Epithelial cell of esophagus (primary cell): ENCODE measurements at places on chromosomes 5 and 9.

DNA sequence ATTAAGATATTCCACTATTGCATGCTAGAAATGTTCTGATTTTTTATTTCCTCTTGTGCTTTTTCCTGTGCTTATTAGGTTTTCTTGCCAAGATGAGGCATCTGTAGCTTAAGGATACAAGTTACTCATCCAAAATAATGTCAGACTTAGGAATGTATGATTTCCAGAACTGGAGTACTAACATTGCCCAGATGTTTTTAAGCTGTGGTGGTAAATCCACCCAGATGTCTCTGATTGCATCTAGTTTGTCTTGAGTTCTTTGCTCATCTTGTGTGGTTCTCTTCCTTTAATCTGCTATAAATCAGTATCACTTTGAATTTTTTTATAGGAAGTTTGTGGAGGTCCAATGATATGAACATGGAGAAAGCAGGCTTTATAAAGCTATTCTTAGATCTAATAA lies 337.5 kb upstream of the ZNF608 start:
- peak; percentile 68 for DNase-seq

GRCh38 chr5:26889815-26890214 lies 148.6 kb downstream of the CDH9 start:
- DNase-seq, result no peak

DNA sequence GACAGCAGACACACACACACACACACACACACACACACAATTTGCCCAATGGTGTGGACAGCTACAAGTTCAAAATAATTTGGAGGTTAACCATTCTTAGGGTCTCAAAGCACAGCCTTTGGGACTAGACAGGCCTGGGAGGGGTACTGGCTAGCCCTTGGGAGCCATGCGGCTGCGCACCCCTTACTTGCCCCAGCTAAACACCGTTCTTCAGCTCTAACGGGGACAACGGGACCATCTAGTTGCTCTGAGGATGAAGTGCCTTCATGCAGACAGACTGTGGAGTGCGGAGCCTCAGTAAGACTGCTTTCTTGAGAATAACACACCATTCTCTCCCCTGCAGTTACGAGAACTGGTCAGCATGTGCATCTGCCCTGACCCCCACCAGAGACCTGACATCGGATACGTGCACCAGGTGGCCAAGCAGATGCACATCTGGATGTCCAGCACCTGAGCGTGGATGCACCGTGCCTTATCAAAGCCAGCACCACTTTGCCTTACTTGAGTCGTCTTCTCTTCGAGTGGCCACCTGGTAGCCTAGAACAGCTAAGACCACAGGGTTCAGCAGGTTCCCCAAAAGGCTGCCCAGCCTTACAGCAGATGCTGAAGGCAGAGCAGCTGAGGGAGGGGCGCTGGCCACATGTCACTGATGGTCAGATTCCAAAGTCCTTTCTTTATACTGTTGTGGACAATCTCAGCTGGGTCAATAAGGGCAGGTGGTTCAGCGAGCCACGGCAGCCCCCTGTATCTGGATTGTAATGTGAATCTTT lies 64.6 kb downstream of the PSMB7 start:
- DNase-seq, result no peak

- DNase-seq, result peak; percentile 45
These were observed 1.0 kb upstream of the FAM13B start for GRCh38 chr5:138033907-138034306.

DNA sequence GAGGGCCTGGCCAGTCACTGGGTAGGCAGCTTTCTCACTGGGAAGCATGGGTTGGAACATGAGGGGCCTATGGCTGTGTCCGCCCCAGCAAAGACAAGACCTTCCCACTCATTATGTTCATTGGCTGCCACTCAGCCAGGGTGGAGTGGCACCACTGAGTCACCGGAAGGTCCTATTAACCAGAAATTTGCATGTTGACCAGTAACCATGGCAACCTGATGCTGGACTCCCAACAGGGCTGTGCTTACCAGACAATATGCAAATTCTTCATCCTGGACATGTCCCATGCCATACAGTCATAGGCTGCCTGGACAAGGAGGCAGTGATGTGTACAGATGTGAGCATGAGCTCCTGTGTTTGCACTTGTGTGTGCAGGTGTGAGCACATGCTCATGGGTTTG lies 66.7 kb downstream of the PSD2 start:
- DNase-seq, result no peak

GRCh38 chr5:145345511-145346287 lies 489.4 kb downstream of the PRELID2 start:
- DNase-seq, result peak; percentile 9

GRCh38 chr5:893711-894110 lies 1.0 kb downstream of the TRIP13 start:
- DNase-seq, result no peak

GRCh38 chr9:112006361-112007020 lies 109.9 kb downstream of the UGCG start:
- no peak for DNase-seq

GRCh38 chr9:137971477-137972138 lies 94.0 kb downstream of the CACNA1B start:
- no peak for DNase-seq

DNA sequence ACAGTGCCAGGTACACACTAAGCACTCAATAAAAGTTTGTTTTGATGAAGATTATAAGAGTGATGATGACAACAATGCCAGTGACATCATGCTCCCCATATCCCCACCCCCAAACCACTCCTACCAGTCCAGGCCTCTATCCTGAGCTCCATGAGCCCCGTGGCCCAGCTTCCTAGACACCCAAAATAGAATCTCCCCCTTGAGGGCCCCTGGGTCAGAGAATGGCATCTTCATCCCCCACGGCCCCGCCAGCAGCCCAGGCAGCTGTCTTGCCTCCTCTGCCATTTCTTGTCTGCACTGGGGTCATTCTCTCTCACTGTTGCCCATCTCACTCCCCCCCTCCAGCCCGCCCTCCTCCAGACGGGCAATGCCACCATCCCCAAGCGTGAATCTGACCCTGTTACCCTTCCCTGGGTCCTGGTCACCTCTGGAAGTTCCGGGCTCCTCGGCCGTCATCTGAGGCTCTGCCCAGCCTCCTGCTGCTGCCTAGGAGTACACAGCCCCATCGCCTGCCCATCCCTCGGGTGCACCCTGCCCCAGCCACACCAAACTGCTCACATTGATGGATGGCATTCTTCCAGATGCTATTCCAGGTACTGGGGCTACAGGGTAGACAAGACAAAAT lies 76.8 kb upstream of the LMX1B start:
- DNase-seq, result no peak

GRCh38 chr9:104417296-104417695 lies 86.8 kb upstream of the OR13F1 start:
- no peak for DNase-seq

DNA sequence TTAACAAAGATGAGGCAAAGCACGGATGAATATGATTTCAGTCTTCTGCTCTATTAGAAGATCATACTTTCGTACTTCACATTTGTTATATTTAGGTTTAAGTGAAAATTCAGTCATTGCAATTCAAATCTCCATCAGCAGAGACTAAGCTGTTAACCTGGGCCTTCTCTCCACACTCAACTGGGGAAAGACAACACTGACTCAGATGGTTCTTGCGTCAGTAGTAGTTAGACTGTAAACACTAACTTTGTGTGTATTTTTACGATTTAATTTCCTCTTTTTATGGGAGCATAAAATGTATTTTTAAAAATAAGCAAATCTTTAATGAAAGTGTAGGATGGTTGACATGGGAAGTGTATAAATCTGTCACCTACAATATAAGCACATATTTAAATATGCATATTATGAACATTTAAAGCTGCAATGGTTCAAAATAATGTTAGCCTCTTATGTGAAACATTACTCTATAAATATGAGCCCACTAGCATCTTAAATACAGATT lies 42.7 kb upstream of the ZNF608 start:
- DNase-seq, result peak; percentile 47

DNA sequence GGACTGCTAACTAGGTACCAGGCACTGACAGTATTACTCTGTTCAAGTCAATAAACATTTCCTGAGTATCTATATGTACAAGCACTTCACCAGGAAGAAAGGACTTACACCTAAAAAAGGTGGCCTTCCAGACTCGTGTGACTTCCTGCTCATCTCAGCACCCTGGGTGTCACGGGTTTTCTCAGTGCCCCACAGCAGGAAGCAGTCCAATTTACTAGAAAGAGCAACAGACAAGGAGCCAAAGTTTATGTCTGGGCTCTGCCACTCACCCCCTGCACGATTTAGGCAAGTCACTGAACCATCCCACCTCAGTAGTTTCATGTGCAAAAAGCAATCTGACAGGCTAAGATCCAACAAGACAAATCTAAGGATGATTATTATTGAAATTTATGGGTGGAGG lies 92.4 kb downstream of the TMEM215 start:
- no peak for DNase-seq

GRCh38 chr5:57034201-57034916 lies 82.4 kb upstream of the MIER3 start:
- peak; percentile 9 for DNase-seq

- no peak for DNase-seq
These were observed 339.2 kb downstream of the PIK3R1 start for GRCh38 chr5:68554571-68555279.

DNA sequence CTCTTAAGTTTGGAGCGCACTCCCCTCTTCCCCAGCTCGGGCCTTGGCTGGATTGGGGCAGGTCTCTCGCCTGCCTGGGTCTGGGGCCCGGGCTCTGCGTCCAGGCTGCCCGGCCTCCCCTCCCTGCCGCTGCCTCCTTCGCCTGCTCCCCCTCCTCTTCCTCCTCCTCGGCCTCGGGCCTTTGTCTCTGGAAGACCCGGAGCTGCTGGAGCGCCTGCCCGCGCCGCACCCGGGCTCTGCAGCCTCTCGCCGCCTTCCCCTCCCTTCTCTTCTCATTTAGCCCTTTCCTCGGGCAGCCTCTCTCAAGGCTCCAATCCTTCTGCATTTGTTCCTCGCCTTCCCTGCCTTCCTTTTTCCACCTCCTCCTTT lies 218.5 kb downstream of the C9orf50 start:
- DNase-seq, result no peak

DNA sequence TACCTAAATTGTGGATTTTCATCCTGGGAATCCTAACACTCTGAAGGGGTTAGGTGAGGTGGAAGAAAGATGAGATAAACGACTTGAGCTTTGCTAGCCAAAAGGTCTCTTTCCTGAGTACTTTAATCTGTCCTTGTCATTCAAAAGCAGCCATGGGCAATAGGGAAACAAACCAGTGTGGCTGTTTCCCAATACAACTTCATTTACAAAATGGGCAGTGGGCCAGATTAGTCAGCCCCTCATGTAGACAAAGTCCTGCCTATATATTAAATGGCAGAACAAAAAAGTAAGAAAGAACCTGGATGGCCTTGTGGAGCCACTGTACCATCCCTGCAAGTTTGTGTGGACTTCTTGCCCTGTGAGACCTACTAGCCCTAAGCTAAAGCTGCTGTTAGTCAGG lies 51.0 kb upstream of the NFIL3 start:
- DNase-seq, result peak; percentile 61

- DNase-seq, result no peak
These were observed 197.7 kb downstream of the MCTP1 start for GRCh38 chr5:95086927-95087815.

DNA sequence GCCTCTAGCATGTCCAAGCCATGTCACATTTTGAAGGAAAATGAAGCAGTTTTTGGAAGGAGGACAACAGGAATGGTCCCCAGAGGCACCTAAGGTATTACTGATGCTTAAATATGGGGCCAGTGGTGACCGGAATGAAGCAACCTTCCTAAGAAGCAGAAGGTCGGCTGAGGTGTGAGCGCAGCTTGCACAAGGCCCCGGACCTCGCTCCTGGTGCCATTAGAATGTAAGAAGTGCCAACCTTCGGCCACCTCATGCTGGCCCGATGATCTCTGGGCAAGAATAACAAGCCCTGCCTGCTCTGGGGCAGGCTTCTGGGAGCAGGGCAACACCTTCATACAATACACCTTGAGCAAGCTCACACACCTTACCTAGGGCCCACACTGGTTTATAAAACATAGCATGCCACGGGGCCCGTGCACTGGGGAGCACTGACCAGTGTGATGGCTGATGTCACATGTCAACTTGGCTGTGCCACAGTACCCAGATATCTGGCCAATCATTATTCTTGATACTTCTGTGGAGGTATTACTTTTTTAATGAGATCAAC lies 21.9 kb downstream of the SEMA4D start:
- no peak for DNase-seq

DNA sequence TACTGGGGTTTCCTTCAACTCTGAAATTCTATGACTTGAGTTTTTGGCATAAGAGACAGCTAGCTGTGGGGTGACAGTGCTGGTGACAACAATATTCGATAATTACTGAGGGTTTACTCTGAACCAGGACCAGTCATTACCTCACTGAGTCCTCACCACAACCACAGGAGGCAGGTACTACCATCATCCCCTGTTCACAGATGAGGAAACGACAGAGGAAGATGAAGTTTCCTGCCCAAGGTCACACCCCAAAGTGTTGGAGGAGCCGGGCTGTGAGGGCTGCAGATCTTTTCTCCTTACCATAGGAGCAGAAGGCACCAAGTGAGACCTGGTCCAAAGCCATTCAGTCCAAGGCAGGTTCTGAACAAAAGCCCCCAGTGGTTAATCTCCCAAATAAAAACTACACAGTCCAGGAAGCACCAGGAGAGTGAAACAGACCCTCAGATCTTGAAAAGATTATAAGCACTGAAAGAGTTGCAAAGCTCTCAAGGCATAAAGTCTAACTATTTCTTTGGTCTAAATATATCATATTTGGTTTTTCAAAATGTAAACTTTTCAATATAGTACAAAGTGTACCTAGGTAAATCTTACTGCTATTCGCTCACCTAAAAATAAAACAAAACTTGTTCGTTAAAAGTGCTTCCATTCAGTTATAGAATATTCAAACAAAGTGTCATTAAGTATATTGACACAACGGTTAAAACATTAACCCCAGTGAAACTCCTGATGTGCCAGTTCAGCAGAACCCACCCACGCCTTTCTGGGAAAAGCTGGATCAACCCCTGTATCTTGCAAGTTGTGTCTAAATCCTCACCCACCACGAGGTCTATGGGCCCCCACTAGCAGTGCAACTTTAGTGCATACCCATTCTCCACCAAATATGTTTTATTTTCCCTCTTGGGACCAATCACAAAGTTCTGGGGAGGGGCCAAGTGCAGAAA lies 82.6 kb upstream of the EQTN start:
- DNase-seq, result no peak

DNA sequence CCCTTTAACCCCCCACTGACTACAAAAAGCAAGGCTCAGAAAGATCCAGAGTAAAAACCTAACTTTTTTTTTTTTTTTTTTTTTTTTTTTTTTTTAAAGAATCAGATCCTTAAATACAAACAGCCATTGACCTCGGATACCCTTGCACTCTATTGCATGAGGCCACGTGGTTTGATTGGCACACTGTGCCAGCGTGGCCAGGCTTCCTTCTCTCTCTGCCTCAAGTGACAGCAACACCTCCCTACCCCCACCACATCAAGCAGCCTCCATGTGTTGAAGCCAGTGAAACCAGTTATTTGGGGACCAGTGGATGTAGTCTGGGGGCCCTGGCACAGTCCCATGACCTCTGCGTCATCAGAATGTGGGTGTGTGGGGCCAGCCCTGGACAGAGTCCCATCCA lies 71.4 kb downstream of the OTULIN start:
- no peak for DNase-seq

GRCh38 chr5:163439092-163439425 lies 1.7 kb downstream of the CCNG1 start:
- DNase-seq, result no peak

GRCh38 chr5:130715541-130715940 lies 449.5 kb downstream of the HINT1 start:
- no peak for DNase-seq

GRCh38 chr5:139678751-139679750 lies 30.9 kb downstream of the CXXC5 start:
- DNase-seq, result no peak
